ENCODE measurements at places on chromosomes 11 and 22.

DNA sequence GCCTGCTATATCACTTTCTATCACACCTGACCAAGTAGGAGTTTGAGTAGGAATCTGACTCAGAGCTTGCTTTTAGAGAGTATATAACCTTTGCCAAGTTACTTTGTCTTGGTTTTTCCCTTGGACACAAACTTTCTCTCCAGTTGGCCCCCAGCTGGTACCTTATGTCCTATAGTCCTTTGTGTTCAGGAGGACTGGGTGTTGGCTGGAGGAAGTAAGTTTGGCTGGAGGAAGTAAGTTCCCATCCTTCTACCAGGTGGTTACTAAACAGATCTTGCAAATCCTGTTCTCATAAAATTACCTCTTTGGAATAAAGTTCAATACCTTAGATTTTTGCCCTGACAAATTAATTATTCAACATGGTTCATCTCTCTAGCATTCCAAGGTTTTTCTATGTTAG is 37.2 kb downstream of the SPON1 start:
- no peak for DNase-seq

DNA sequence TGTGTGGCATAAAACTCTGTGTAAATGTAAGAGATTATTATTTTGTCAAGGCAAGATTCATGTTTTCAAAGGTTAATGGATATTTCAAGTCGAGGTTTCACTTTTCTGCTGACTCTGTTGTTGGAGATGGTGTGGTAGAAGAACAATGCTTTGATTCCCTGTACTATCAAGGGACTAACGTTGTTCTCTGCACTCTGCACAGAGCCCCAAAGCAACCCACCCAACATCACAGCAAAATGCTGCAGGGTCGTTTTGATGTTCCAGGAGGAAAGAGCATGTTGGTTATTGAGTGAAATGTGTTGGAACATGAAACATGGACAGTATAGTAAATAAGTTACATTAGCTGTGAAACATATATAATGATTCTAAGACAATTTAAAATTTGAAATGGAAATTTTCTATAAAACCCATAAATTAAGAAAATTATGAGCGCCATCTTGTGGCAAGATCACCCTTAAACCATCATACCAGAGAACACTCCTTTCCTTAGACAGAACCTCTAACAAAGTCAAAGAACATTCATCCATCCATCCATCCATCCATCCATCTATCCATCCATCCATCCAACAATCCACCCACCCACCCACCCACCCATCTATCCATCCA is 164.4 kb upstream of the ZBED5 start:
- no peak for DNase-seq

DNA sequence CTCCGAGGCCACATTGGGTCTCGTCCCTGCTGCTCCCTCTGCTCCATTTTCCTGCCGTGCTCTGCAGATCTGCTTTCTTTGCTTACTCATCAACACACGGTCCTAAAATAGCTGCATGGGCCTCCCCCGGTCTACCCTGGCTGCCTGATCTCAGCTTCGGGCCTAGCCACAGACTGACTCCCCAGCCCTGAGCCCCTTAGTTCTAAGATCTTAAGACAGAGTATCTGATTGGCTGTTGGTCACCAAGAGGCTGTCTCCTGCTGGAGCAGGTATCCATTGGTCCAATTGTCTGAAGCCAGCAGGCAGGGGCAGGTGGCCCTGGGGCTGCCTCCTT is 53.7 kb upstream of the NECTIN1 start:
- no peak for DNase-seq

DNA sequence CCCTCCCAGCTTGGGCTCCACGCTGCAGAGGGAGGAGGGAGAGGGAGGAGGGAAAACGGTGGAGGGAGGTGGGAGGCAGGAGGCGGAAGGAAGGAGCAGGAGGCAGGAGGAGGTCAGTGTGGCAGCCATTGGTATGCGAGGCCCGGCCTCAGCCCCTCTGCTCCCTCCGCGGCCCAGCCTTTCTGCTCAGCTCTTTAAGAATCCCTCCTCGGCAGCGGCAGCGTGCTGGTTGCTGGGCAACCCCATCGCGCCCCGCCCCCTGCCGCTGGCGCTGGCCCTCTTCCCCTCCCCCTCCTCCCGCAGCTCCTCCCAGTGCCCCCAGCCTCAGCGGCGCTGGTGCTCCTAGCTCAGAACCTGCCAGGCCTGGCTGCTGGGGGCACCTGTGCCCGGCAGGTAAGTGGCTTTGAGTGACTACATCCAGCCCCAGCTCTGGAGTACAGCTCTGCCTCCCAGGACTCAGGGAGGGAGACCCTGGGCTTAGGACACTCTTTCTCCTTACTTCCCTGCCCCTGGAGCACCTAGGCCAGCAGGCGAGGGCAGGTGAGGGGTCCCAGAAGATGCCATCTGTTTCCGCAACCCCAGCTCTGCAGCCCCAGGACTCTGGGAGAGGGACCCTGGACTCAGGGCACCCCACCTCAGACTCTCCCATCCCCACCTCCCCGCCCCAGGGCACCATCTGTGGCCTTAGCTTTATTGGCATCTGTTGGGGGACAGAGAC is 7.2 kb upstream of the FLRT1 start:
- no peak for DNase-seq

GRCh38 chr22:25645964-25646363 is 81.5 kb downstream of the GRK3 start:
- no peak for DNase-seq

- DNase-seq: no peak
These were observed 1.3 kb downstream of the GNG3 start for GRCh38 chr11:62708793-62709192.

DNA sequence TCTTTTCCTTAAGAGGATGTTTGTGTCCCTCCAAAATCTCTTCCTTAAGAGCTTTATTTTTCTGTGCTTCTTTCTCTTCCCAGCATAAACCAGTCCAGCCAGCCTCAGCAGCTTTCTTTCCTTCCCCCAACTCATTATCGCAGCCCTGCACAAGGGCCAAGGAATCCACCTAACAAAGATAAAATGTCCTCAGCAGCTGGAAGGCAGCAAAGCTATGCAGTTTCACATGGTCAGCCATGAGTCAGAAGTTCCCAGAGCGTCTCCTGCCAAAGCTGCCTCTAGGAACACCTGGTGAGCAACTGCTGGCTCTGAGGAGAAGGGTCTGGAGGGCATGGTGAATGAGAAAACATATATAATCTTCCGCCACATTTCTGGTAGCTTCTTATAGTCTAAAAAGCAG is 45.3 kb upstream of the HMGXB4 start:
- no peak for DNase-seq

- no peak for DNase-seq
These were observed at the start of gene FAM83F for GRCh38 chr22:39994566-39995392. TSS of gene FAM83F (plus strand) at chr22:39994954. CDS start at chr22:39995043, 89 bp downstream.

- DNase-seq: no peak
These were observed 7.4 kb upstream of the IPO7 start for GRCh38 chr11:9377036-9377435.

- DNase-seq: no peak
These were observed 16.3 kb downstream of the LDHAL6A start for GRCh38 chr11:18471995-18472394.

GRCh38 chr11:109514313-109515018 is 92.5 kb downstream of the C11orf87 start:
- no peak for DNase-seq

DNA sequence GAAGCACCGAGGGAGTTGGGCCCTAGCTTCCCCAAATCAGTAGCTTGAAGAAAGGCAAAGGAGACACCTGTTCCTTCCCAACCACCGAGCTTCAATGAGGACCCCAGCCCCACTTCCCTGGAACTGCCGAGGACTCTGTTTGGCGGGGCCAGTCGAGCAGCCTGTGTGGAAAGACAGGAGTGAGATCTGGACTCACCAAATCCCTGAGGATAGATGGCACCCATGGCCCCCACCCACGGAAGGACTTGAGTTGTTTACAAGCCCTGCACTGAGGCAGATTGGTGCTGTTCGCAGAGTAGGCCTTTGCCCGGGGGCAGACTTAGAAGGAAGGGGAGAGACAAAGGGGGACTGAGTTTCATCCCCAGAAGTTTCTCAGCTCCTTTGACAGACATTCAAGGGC is 64.6 kb downstream of the FEZ1 start:
- DNase-seq: no peak

DNA sequence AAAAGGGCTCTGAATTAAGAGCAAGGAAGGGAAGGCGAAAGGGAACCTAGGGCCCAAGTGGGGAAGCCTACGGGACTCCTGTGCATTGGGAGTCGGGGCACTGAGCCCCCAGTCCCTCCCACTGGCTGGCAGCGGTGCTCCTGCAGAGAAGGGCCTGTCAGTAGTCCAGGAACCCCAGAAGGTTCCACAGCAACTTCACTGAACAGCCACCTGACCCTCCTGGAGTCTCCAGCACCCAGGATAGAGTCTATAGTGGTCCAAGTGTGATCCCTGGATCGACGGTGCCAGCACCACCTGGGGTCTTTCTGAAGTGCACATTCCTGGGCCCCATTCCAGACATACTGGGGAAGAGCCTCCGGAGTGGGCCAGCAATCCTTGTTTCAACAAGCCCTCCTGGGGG is 100.0 kb upstream of the B3GAT1 start:
- DNase-seq: no peak

DNA sequence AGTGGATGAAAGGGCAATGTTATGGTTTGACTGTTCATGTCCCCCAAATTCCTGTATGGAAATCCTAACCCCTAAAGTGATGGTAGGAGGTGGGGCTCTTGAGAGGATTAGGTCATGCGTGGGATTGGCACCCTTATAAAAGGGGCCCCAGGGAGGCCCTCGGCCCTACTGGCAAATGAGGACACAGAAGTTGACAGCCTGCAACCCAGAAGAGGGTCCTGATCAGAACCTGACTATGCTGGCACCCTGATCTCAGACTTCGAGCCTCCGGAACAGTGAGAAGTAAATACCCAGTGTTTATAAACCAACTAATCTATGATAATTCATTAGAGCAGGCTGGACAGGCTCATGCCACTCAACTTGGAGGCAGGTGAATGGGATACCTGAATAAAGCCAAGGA is 8.7 kb downstream of the IFITM10 start:
- no peak for DNase-seq

GRCh38 chr22:17235149-17235655 is 16.0 kb upstream of the ADA2 start:
- DNase-seq: no peak

DNA sequence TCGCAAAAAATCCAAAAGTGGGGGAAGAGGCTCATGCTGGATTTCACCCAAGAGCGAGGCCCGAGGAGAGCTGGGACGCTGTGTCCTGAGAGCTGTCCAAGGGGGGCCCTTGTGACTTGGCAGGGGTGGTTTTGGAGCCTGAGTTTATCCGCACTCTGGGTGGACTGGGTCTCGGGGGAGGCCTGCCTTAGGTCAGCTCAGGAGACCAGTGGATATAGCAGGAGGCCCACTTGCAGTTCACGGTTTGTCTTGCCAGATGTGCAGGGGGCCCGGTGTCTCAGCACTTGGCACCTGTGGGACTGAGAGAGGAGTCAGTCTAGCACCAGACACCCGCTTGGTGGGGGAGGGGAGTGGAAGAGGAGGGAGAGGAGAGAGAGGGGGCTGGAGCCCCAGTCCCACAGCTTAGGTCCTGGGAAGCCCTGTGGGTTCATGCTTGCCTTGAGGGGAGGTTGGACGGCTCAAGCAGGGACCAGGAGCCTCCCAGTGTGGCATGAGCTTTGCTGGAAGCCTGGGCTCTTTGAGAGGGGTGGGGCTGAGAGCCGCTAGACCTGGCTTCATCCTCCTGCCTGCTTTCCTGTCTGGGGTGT is 33.4 kb downstream of the PARVB start:
- no peak for DNase-seq

DNA sequence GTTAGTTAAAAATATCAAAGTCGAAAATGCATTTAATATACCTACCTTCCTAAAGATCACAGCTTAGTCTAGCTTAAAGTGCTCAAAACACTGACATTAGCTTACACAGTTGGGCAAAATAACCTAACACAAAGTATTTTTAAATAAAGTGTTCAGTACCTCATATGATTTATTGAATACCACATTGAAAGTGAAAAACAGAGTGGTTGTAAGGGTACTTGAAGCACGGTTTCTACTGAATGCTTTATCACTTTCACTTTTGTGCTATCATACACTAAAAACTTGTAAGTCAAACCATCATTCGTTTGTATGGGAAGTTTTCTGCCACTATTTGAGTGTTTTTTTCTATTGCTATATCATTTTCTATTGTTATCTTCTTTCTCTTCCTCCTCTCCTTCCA is 36.6 kb downstream of the ZBTB44 start:
- no peak for DNase-seq

- DNase-seq: no peak
These were observed 1241.6 kb downstream of the TBC1D22A start for GRCh38 chr22:48004038-48004437.

- DNase-seq: no peak
These were observed 17.4 kb upstream of the ETS1 start for GRCh38 chr11:128604723-128605122.

GRCh38 chr11:19751055-19751454 is 38.4 kb downstream of the NAV2 start:
- DNase-seq: no peak

DNA sequence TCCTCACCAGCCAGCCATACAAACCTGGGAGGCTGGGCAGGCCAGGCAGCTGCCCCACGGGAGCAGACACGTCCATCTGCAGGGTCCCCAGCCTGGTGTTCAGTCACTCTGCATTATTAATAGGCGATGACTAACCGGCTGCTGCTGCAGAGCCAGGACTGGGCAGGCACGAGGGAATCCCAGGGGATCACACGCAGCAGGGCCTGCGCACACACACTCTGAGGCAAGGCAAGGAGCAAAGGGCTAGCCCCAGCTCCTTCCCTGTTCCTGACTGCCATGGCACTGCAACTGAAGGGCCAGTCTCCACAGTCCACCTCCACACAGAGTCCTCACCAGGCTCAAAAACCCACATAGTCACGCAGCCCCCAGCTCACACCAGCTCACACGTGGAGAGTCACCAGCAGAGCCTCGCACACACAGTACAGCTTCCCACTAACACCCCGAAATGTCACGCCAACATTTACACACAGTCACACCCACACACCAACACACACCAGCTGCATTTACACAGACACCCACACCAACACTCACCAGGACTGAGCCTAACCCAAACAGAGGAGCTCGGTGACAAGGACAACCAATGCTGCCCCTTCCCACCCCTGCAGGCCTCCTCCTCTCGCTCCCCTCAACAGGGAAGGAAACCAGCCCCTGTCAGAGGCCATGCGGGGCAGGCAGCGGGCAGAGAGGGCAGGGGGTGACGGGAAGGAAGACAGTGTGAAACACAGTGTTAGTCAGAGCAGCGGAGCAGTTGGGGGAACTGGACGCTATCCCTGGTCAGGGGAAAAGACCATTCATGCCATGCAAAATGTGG is 47.3 kb downstream of the NRXN2 start:
- DNase-seq: no peak

- no peak for DNase-seq
These were observed 3.9 kb downstream of the ATP5MGL start for GRCh38 chr22:42636506-42636905.

- no peak for DNase-seq
These were observed 7.1 kb downstream of the PRPF19 start for GRCh38 chr11:60899046-60899936.

- DNase-seq: no peak
These were observed 136.3 kb downstream of the PKNOX2 start for GRCh38 chr11:125300791-125301218.

GRCh38 chr11:92387859-92388258 is 163.2 kb downstream of the FAT3 start:
- no peak for DNase-seq

GRCh38 chr11:75260396-75261170 is 20.0 kb downstream of the TPBGL start:
- no peak for DNase-seq

GRCh38 chr22:21446827-21447690 is 20.1 kb upstream of the TMEM191C start:
- no peak for DNase-seq

GRCh38 chr22:39898997-39899396 is 1.9 kb upstream of the GRAP2 start:
- no peak for DNase-seq
